Osteocyte (in vitro differentiated cells): ENCODE measurements at places on chromosomes 7 and 10. TPM values are rescaled to one million over a fixed set of nuclear protein-coding genes. Genes with fewer than 3 reads are reported as not detected.

DNA sequence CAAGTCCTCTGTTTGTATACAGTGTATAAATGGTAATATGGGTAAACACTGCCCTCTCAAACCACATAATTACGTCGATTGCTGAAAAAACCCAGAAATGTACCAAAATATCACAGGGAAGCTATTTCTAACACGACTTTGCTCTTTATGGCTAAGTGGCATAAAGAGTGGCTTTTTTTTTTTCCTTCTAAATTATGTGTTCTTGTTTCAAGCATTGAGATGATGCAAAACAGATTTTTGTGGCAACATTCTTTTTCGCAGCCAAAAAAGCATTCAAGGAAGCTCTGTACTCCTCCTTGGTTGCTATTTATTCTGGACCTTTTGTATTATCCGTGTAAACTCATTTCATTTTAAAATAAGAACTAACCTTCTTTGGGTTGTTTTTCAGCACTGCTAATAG is 138.9 kb downstream of the VTI1A start:
- no peak for DNase-seq

CFAP43 gene
- total RNA-seq, result 0.13 TPM in 1 of 2 replicates, not detected in the other

DNA sequence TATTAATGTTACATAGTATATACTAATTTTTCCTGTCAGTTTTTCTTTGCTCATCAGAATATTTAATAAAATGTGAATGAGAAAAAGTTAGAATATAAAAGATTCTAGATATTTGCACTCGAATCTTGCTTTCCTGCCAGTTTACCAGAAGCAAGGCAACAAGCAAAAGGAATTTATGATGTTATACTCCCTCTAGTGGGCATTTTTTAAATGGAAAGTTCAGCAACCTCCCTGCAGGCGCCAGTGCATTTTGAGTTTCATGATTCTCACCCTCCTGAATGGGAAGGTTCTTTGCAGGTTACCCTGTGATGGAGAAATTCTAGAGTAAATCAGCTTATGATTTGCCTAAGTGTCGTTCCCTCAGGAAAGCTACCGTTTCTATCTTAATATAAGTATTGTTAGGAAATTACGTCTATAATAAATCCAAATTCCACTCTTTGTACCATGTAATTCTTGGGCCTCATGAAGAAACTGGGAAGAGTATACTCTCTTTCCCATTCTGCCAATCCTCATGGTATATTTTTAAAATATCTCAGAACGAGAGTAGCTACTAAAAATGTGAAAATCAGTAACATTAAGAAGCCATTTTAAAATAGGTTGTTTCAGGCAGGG is 350.0 kb downstream of the CRPPA start:
- DNase-seq, result no peak

TPK1 gene
- total RNA-seq, result 4.2 and 5.6 TPM in 2 replicates

- DNase-seq, result no peak
Measured at GRCh38 chr10:94006591-94007550, 13.1 kb downstream of the PLCE1 start.

GRCh38 chr10:87799860-87800259 is 18.2 kb downstream of the ATAD1 start:
- no peak for DNase-seq

GHRHR gene
- not detected in 2 replicates for total RNA-seq

DNA sequence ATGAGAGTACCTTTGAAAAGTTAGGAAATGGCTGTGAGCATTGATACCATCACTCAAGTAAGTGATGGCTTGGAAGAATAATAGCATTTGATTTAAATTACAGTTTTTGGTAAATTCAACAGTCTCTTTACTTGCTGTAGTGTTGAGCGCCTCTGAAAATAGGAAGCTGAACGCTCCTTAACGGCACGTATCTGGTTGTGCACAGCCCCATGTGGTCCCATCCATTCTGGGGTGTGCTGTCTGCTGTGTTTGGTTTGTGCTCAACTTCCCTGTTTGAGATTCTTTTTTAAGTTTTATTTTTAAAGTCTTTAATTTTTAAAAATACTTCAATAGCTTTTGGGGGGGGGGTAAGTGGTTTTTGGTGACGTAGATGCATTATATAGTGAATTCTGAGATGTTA is 51.5 kb downstream of the DNAJB6 start:
- no peak for DNase-seq

- DNase-seq, result no peak
Measured at GRCh38 chr7:19304086-19304485, 158.9 kb upstream of the FERD3L start.

- no peak for DNase-seq
Measured at GRCh38 chr10:71718165-71718698, 1.3 kb downstream of the C10orf105 start.

- DNase-seq, result no peak
Measured at GRCh38 chr7:128399991-128400390, 9.8 kb downstream of the IMPDH1 start.

GRCh38 chr7:35722054-35722849 is 27.3 kb upstream of the HERPUD2 start:
- DNase-seq, result no peak

SORCS3 gene
- total RNA-seq, result not detected in 2 replicates

INHBA gene
- total RNA-seq, result 198 and 199 TPM in 2 replicates

DRGX gene
- not detected in 2 replicates for total RNA-seq

DNA sequence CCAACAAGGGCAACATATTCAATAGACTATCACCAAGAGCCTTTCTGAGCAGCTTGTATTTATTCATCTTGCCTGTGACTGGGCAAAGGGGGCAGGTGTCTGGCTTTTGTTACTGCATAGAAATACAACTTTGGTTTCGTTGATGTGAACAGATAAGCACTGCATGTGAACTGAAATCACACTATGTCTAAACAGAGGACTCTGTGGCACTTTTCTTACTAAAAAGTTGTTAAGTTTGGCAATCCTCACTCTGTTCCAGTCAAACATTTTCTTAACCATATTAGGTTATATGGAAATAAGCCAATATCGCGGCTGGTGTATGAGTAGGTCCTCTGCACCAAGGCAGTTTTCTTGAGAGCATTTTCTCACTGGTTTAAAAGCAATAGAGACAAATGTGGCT is 48.5 kb downstream of the CALD1 start:
- DNase-seq, result no peak

DNA sequence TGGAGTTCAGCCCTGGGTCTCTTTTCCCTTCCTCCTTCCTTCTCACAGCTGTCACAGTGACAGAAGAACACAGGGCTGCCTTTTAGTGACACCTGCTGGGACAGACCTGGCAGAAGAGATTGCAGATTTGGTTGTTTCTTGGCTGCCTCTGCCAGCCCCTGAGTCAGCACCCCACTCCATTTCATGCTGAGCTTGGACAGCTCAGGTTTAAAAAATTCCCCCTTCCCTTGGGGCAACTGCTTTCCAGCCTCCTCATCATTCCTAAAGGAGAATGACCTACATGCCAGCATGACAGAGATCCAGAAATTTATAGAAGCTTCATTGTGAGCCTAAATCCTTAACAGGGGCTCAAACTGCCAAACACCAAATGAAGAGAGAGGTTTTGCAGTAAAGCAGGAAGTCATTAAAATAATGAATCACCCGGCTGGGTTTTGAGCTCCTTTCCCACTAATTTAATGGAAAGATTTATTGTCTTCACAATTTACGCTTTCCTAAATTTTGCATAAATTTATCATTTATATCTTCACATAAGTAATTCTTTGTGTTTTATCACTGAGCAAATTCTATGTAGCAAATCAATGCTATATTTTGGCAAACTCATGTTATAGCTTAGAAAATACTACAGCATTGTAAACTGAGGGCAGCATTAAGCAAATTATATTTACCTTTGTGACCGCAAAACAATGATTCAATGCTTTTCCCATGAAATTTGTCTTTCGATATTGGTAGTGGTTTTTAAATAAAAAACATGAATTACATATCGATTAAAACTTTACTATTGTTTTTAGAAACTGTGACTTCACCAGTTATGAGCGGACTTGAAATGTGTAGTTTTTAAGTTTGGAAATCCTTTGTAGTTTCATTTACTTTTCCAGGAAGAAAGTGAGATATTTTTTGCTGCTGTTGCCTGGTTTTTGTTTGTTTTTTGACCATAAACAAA is 399.5 kb upstream of the ANKRD30A start:
- no peak for DNase-seq

AMPH gene
- 9.8 and 10.7 TPM in 2 replicates for total RNA-seq

- DNase-seq, result no peak
Measured at GRCh38 chr7:13115157-13115772, 427.8 kb downstream of the ARL4A start.

RHBDD2 gene
- 44.8 and 50.7 TPM in 2 replicates for total RNA-seq

- DNase-seq, result no peak
Measured at GRCh38 chr7:97025130-97025499, 484 bp upstream of the DLX5 start.

GRCh38 chr7:361680-362401 is 71.9 kb downstream of the FOXL3 start:
- no peak for DNase-seq
